ENCODE measurements at places on chromosomes 6 and 20.
A peak's percentile ranks its signal among the peaks of the same experiment; 100 is the strongest.

GRCh38 chr6:106446287-106446885 is 85.9 kb downstream of the CRYBG1 start:
- no peak for DNase-seq

- DNase-seq = peak; percentile 68
Observed at GRCh38 chr6:129635396-129636130, 74.4 kb downstream of the ARHGAP18 start.

DNA sequence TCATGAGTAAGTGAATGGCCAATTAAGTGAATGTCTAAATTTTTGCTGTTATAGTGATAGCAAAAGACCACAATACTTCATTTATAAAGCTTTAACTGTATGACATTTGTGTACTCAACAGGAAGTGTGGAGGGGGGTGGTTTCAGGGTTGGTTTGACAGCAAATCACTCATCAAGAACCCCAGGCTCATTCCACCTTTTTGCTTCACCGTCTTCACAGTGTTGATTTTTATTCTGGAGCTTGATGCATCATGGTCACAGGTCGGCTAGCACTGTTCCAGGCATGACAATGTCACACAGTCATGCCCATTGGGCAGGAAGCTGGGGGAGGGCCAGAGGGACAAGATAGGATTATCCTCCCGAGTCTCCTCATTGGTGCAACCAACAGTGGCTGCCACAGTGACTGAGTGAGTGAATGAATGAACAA is 75.0 kb downstream of the MDGA1 start:
- no peak for DNase-seq

- DNase-seq = no peak
Observed at GRCh38 chr6:43103253-43103876, 27.3 kb downstream of the PTK7 start.

DNA sequence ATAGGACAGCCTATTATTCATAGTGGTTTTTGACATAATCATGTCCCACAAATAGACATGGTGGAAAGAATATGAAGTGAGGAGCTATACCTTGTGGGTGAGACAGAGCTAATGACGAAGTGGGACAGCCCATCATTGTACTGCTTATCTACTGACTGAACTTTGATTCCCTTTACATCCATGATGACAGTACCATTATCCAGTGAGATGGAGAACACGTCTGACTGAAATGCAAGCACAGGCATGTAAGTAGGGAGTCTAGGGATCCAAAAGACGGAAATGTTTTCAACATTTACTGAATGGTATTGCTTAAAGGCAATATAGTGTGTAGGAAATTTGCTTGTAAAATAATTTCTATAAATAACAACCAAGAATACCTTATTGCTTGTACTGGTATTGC is 43.5 kb downstream of the FAM229B start:
- DNase-seq = no peak

GRCh38 chr6:27575594-27576361 is 102.9 kb upstream of the ZNF184 start:
- no peak for DNase-seq

DNA sequence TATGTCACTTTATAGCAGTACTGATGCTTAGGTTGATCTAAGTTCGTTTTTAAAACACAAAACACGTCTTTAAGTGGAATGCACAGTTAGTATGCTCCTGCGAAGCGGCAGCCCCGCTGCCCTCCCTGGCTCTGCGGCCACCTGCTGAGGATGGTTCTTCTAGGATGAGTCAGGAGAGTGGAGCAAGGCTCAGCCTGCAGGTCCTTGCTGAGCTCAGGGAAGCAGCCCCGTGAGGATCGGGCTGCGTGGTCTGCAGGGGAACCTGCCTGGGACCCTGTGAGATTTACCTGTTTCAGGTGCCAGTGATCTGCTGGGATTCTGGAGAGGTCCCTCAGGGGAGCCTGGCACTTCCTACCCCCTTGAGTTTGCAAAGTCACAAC is 57.5 kb downstream of the SYNJ2 start:
- no peak for DNase-seq

- no peak for DNase-seq
Observed at GRCh38 chr6:160986851-160987250, 4.7 kb upstream of the MAP3K4 start.

DNA sequence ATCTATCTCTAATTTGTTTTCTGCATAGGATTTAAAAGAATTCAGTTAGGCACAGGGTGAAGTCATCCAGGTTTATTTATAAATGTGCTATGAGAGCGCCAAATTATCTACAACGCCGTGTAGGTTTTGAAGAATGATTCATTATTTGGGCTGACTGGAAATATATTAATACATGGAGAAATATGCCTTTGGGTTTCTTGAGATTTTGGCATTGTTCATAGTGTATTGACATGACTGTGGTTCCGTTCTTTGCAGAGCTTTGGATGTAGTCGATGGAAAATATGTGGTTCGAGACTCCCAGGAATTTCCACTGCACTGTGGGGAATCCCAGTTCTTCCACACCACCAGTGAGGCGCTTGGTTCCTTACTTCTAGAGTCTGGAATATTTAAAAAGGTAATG is 90.9 kb downstream of the CRYBG1 start:
- no peak for DNase-seq

GRCh38 chr6:72711731-72712130 is 89.9 kb downstream of the KCNQ5 start:
- no peak for DNase-seq

DNA sequence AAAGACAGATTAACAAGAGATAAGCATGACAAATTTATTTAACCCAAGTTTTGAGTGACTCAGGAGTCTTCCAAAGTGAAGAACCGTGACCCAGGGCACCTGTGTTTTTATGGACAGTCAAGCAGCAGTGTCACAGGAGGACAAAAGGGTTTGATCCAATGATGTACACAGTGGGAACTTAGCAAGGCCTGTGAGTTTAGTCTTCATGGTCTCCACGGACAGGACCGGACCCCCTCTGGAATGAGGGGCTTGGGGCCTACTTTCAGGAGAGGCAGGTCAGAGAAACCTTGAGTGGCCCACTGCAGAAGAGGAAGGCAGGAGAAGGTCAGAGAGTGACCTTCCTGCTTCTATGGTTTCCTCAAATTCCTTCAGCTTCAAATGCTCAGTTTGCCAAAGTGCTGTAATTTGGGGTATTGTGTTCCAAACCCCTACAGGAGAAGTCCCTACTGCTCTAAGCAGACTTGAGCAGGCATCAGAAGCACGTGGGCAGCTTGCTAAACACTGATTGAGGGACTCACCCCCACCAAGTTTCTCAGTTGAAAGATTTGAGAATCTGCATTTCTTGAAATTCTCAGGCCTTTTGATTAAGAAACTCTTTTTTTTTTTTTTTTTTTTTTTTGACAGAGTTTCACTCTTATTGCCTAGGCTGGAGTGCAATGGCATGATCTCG is 26.4 kb upstream of the ZMYND8 start:
- no peak for DNase-seq

- no peak for DNase-seq
Observed at GRCh38 chr6:169172456-169172855, 81.2 kb downstream of the THBS2 start.

GRCh38 chr6:37820718-37821079 is 1.2 kb downstream of the ZFAND3 start:
- DNase-seq = no peak

- DNase-seq = no peak
Observed at GRCh38 chr6:92510137-92510536, 909.2 kb downstream of the EPHA7 start.

- no peak for DNase-seq
Observed at GRCh38 chr20:31674895-31675827, 37.4 kb downstream of the COX4I2 start.

- DNase-seq = no peak
Observed at GRCh38 chr6:34143884-34144580, 1.9 kb downstream of the GRM4 start.

DNA sequence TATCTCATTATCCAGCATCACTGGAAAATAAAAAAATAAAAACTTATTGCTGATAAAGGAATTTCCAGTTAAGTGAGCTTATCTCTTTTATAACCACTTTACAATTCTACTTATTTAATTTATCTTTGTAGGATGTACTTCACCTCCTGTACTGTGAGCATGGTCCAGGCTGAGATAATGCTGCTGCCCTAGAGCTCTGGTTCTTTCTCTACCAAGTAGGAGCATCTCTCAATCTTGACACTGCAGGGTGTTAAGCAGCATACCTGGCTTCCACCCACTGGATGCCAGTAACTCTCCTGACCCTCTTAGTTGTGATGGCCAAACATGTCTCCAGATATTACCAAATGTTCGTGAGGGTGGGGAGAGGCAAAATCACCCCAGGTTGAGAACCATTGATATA is 454.5 kb downstream of the ADGRB3 start:
- no peak for DNase-seq

- no peak for DNase-seq
Observed at GRCh38 chr20:46010491-46011391, 2.0 kb downstream of the MMP9 start.

GRCh38 chr20:23654000-23654399 is 16.2 kb upstream of the CST3 start:
- no peak for DNase-seq

DNA sequence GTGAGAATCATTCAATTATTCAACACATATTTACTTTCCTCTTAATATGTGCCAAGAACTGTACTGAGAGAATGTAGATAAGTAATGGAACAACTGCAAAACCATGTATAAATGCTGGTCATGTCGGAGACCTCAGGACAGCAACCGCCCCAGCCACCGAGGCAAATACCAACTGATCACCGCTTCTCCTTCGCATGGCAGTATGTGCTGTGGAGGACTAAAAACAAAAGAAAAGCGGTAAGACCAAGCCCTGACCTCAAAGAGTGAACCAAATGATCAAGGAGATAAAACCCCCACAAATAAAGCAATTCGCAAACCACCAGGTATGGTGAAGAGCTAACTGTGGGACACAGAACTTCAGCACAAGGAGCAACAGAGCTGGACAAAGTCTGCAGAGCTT is 104.3 kb downstream of the TRERF1 start:
- DNase-seq = no peak

- DNase-seq = peak; percentile 4
Observed at GRCh38 chr6:151240791-151241642, 1.2 kb downstream of the AKAP12 start.

GRCh38 chr6:146582857-146583256 is 15.9 kb upstream of the ADGB start:
- DNase-seq = no peak

GRCh38 chr20:62430311-62430853 is 3.0 kb upstream of the RBBP8NL start:
- DNase-seq = no peak

GRCh38 chr6:41066867-41067304 is 5.3 kb downstream of the OARD1 start:
- DNase-seq = peak; percentile 70

DNA sequence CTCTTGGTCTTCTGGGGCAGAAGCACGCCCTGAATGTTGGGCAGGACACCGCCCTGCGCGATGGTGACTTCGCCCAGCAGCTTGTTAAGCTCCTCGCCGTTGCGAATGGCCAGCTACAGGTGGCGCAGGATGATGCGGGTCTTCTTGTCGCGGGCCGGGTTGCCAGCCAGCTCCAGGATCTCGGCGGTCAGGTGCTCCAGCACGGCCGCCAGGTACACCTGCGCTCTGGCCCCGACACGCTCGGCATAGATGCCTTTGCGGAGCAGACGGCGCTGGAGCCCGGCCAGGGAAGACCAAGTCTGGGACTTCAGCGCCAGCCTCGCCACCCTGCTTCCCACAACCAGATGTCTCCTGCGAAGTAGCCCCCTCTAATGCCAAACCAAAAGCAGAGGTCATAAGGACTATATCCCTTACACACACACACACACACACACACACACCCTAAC is 8.0 kb upstream of the SLC17A3 start:
- DNase-seq = no peak

GRCh38 chr6:168030908-168031307 is 33.4 kb downstream of the KIF25 start:
- no peak for DNase-seq

GRCh38 chr6:143959927-143960326 is 48.1 kb downstream of the PLAGL1 start:
- no peak for DNase-seq

DNA sequence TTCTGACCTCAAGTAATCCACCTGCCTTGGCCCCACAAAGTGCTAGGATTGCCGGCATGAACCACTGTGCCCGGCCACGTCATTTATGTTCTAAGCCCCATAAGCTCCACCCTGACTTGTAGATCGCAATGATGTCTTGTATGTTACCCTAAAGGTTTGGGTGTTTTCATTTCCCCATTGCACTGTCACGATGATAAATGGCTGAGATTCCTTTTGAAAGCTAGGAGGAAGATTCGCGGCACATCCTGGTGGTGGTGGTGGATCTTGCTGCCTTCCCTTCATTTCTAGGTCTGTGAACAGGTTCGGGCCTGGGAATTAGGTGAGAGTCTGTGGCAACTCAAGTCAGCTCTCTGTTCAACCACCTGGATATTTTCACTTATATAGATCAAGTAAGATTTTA is 28.3 kb downstream of the MUC22 start:
- DNase-seq = no peak

- DNase-seq = no peak
Observed at GRCh38 chr6:43997345-43997677, 129.9 kb downstream of the MRPL14 start.

- DNase-seq = no peak
Observed at GRCh38 chr20:48064929-48065328, 279.6 kb upstream of the SULF2 start.

- DNase-seq = peak; percentile 89
Observed at GRCh38 chr6:24891004-24891403, 44.8 kb downstream of the RIPOR2 start.

DNA sequence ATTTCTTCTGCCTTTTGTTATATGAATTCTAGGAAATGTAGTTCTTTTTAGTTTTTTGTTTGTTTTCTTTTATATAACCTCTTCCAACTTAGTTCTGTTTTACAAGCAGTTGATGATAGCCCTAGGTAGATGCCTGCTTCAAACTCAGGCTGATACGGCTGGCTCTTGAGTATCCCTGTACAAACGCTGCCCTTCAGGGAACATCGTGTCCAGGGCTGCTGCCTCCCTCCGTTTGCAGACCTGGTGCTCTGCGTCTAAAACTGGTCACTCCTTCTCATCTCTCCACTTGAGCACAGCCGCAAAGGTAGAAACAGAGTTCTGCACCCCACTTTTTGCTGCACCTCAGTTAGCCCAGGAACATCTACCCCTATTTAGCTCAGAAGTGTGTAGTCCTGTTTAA is 310.1 kb downstream of the PRL start:
- DNase-seq = no peak

- no peak for DNase-seq
Observed at GRCh38 chr6:107030151-107030550, 2.2 kb downstream of the MTRES1 start.

DNA sequence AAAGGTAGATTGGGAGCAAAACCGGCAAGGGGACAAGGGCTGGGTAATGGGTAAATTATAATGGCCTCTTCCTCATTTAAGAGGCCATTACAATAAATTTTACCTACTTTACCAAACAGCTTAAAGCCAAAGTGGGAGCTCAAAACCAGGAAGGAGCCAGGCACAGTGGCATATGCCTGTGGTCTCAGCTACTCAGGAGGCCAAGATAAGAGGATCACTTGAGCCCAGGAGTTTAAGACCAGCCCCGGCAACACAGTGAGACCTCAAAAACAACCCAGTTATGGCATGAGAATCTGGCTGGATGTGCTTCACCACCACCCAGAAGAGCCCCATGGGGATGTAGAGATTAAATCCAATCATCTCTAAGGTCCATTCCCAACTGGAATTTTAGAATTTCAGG is 52.9 kb upstream of the TAF8 start:
- no peak for DNase-seq

GRCh38 chr6:34352305-34352937 is 40.0 kb downstream of the NUDT3 start:
- DNase-seq = no peak

GRCh38 chr6:115675443-115675842 is 385.2 kb downstream of the FRK start:
- no peak for DNase-seq
